Endothelial cell (in vitro differentiated cells): ENCODE measurements at places on chromosomes 6 and 20.

DNA sequence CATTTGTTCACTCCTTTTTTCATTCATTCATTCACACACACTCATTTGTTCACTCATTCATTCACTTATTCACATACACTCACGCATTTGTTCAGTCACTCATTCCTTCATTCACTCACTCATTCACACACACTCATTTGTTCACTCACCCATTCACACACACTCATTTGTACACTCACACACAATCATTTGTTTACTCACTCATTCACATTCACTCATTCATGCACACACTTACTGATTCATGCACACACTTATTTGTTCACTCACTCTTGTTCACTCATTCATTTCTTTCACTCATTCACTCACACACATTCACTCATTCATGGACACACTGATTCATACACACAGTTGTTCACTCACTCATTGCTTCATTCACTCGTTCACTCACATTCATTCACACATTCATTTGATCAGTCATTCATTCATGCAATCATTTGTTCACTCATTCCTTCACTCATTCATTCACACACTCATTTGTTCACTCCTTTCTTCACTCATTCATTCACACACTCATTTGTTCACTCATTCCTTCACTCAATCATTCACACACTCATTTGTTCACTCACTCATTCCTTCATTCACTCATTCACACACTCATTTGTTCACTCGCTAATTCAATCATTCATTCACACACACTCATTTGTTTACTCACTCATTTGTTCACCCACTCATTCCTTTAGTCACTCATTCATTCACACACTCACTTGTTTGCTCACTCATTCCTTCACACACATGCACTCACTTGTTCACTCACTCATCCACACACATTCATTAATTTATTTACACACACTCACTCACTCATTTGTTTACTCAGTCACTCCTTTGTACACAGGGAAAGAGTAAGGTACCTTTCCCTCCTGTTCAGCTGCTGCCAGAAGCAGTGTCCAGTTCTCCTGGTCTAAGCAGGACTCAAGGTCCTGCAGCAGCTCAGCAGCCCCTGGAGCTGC lies 50.7 kb upstream of the BHLHE23 start:
- DNase-seq = no peak

- no peak for DNase-seq
Measured at GRCh38 chr6:147563472-147563871, 55.0 kb downstream of the SAMD5 start.

DNA sequence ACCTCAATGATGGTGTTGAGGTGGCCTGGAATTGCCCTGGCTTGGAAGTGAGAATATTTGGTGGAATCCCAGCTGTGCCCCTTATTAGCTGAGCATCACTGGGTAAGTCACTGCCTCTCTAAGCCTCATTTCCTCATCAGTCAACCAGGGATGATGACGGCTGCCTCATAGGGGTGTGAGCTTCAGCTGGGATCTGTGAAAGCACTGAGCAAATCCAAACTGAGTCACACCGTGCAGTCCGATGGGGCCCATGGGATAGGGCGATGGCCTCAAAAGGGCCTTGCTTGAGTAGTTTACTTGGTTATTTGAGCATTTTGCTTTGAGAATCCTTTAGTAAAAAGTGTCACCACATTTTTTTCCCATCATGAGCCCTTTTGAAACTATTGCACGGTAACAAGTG lies 1.1 kb downstream of the SLC22A1 start:
- no peak for DNase-seq

GRCh38 chr6:141540207-141540606 lies 592.5 kb upstream of the GJE1 start:
- DNase-seq = no peak

DNA sequence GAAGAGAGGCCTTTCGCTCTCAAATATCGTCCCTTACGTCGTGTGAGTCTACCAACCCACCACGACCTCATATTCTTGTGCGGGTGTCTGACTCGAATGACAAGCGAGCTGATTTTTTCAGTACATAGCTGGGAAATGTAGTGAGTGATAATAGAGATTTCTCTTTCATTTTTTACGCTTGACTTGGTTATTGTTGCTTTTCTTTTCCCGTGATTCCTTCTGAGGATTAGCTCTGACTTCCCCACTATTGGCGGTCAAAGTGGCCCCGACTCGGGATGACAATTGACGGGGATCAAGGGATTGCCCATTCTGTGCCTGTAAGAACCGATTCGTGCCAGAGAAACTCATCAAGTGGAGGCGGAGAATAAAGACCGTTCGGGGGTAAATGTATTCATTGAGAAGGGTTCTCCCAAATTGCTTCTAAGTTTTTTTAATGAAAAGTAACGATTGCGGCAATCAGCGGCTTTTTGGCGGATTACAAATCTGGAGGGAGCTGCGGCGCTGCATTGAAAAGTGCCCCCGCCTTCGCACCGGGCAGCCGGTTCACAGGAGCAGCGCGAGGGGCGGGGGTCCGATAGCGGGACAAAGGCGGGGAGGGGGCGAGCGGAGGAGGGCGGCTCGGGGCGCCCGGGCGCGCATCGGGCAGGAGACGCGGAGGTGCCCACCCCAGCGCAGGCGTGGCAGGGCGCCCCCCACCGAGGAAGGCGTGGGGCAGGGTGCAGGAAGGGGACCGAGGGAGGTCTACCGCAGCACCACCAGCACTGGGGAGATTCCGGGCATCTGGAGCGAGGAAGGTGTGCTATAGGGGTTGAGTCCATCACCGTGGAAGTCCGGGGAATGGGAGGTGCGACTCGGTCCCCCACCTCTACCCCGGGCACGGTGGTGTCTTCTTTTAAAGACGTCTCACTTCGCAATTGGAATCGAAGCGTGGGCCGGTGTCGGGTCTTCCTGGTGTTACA lies 44.5 kb upstream of the OSTM1 start:
- no peak for DNase-seq

DNA sequence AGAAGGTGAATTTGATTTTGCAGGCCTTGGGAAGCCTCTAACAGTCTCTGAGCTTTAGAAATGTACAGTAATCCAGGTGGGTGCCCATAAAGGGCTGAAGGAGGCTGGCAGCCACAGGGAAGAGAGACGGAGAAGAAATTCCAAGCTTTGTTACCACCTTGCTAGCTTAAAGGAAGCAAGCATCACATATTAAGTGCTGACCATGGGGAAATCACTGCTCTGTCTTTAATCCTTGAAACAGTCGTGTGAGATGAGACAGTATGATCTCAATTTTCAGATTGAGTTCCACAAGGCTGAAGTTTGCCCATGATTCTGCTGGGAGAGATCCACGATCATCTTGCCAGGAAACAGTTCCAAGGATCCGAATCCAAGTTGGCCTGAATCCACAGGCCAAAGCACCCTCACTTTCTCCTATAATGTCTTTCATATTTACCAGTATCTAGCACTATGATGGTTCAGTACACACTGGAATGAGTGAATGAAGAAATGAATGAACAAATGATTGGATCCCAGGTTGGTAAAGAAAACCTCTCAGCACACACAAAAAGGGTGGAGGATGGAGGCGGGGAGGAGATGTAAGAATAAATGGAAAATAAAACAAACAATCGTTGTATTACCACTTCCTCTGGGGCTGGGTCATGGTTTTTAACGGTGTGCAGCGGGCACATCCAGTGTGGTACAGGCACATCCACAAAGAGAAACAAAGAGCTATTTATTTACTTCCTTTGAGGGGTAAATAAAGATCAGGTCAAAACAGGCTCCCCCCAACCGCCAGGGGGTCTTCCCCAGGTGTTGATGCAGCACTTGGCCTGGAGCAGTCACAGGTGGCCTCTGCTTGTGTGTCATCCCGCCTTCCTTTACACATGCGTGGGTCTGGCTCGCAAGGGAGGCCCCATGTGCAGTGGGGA lies 28.2 kb upstream of the TAF8 start:
- DNase-seq = no peak

GRCh38 chr6:31490115-31490873 lies 7.7 kb upstream of the MICB start:
- no peak for DNase-seq

DNA sequence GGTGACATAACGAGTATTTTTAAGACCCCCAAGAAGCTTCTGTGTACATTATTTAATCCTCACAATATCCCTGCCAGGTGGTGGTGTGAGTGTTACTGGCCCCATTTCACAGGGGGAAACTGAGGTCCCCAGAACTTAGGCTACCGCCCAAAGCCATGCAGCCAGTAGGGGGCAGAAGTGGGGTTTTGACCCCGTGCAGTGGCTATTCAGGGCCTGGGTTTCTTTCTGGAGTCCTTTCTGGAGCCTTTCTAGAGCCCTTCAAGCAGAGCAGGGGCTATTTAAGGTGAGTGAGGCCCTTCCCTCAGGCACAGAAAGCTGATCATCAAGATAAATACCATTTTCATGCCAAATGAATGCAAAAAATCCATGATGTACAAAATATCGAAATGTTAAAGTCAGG lies 59.0 kb downstream of the CTCFL start:
- DNase-seq = no peak

DNA sequence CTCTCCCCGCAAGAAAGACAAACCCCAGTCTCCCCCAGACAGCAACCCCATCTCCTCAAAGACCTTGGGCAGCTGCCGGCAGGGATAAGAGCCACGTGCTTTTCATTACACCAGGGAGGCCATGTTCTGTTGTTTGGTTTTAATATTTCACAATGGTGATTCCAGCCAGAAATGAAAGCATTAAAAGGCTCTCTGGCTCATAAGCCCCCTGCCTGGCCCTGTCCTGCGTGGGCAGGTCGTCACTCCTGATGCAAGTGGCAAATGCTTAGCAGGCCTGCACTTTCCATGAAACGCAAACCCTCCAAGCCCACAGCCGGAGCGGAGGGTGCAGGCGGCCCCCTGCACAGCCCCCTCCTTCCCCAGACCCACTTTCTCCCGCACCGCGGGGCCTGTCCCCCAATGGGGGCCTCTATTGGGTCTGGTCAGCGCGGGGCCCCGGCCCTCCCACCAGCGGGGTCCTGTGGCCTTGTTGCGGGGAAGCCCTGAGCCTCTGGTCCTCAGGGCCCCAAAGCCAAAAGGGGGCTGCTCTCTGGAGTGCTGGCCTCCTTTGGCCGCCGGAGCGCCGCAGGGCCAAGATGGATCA lies 77.2 kb downstream of the TMEM242 start:
- no peak for DNase-seq

DNA sequence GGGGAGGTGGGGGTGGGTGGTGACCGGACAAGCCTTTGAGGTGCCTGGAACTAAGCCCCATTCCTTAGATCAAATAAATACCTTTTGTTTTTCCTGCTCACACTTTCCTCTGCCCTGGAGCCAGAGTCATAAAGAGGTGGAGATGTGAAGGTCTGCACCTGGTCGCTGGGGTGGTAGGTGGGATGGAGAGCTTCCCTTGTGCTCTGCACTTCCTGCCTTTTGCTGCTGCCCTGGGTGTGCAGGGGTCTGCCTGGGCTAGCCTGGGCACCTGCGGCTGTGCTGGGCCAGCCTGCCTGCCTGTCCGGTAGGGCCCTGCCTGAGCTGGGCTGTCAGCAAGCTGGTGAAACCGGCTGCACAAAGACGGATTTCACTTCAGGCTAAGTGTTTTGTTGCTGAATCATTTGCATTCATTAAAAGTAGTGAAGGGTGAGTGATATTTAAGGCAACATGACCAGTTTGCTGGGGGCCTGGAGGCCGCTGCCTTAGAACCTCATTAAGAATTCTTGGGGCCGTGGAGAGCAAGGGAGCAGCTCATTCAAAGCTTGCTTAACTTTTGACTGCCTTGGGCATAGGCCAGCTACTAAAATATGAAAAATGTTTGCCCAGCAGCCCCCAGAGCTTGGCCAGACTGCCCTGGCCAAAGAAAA lies 20.5 kb downstream of the PTK7 start:
- no peak for DNase-seq
